Naive thymus-derived CD4-positive, alpha-beta T cell (primary cell): ENCODE measurements at places on chromosomes 1 and 21. TPM values are rescaled to one million over a fixed set of nuclear protein-coding genes. Genes with fewer than 3 reads are reported as not detected.

The FAM43B gene
- total RNA-seq, result not detected in 2 replicates

The STUM gene
- total RNA-seq, result not detected in 2 replicates

The CRABP2 gene
- 1.4 TPM for total RNA-seq

The FCRLA gene
- 0.70 TPM for total RNA-seq

The ST6GALNAC5 gene
- total RNA-seq, result not detected

The CDCA8 gene
- 0.92 TPM for total RNA-seq

The PNRC2 gene
- total RNA-seq, result 160 TPM

The VAMP3 gene
- 57.6 TPM for total RNA-seq

The FAM72A gene
- 1.4 TPM for total RNA-seq

The CFHR1 gene
- not detected for total RNA-seq

The PMVK gene
- 11.3 TPM for total RNA-seq

The S100A10 gene
- total RNA-seq, result 139 TPM

The SRP9 gene
- 193 and 226 TPM in 2 replicates for total RNA-seq

The CD1C gene
- 12.1 TPM for total RNA-seq

The NOTCH2 gene
- total RNA-seq, result 71.0 TPM

The AMY2B gene
- 37.2 TPM for total RNA-seq

The SLC30A2 gene
- not detected for total RNA-seq

The DNAH14 gene
- total RNA-seq, result 0.34 TPM

The LBR gene
- total RNA-seq, result 212 and 220 TPM in 2 replicates

The KRTAP27-1 gene
- not detected for total RNA-seq

The A3GALT2 gene
- total RNA-seq, result not detected

The AADACL4 gene
- total RNA-seq, result not detected

The IL12RB2 gene
- total RNA-seq, result 1.1 TPM

The YIPF1 gene
- 18.0 and 20.8 TPM in 2 replicates for total RNA-seq

The RNU11 gene
- not detected in 2 replicates for total RNA-seq

The ECM1 gene
- total RNA-seq, result 0.29 TPM

The POTED gene
- total RNA-seq, result not detected

The ESRRG gene
- not detected in 2 replicates for total RNA-seq

The TMEM79 gene
- 4.3 TPM for total RNA-seq

The KRTAP21-1 gene
- total RNA-seq, result not detected

The FAAP20 gene
- total RNA-seq, result 43.4 TPM

The OLFML2B gene
- total RNA-seq, result not detected

The SLC45A1 gene
- 0.15 and 0.18 TPM in 2 replicates for total RNA-seq

The RSRP1 gene
- 425 TPM for total RNA-seq

The AP4B1 gene
- total RNA-seq, result 72.0 TPM

The SDC3 gene
- 0.42 TPM for total RNA-seq

The ATP1A2 gene
- total RNA-seq, result not detected

The F5 gene
- total RNA-seq, result 5.7 TPM

The ETV3L gene
- not detected in 2 replicates for total RNA-seq
